Effector CD8-positive, alpha-beta T cell (primary cell): ENCODE measurements at places on chromosomes 5 and 9.

- DNase-seq, result no peak
Observed at GRCh38 chr9:132293145-132293721, 61.6 kb downstream of the SETX start.

DNA sequence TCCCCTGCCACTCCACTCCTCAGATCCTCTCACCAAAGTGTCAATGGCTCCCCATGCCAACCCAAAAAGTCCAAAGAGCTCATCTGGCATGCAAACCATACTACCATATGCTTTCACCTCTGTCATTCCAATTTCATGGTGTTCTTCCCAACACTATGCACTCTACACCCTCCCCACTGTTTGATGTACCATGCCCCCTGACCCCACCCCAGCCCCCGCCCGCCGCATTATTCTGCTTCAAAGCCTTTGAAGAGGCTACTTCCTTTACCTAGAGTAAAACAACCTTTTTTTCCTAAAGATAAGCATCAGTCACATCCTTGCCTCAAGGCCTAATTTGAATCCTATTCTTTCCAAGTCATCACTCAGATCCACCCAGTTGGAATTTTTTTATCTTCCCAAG, 226.3 kb downstream of the DEPDC1B start:
- DNase-seq, result no peak

- no peak for DNase-seq
Observed at GRCh38 chr9:21543187-21543586, 61.1 kb upstream of the IFNE start.

DNA sequence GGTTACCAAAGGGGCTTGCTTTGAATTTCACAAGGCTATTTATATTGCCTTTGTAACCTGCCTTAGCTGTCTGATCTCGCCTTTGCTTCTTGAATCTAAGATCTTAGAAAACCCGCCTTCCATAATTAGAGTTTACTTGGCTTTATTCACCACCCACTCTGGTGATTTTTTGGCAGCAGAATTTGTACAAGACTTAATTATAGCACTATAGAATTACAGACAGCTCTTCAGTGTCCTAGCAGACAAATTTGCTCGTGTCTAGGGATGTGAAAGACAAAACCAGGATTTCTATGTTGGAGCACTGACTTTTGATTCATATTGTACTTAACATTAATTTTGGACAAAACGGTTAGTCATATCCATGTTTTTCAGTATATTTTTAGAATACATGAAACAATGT, 306.6 kb downstream of the ADGRV1 start:
- no peak for DNase-seq

- no peak for DNase-seq
Observed at GRCh38 chr5:155772009-155772662, 554.8 kb upstream of the SGCD start.

GRCh38 chr5:132601071-132601728, 44.4 kb downstream of the RAD50 start:
- DNase-seq, result no peak

- no peak for DNase-seq
Observed at GRCh38 chr9:36436909-36437308, 36.8 kb upstream of the RNF38 start.

- DNase-seq, result no peak
Observed at GRCh38 chr9:126956917-126957686, 42.5 kb downstream of the RALGPS1 start.
